GM23248 (cell line): ENCODE measurements at places on chromosomes 1 and 21. TPM values are rescaled to one million over a fixed set of nuclear protein-coding genes. Genes with fewer than 3 reads are reported as not detected.
A peak's percentile ranks its signal among the peaks of the same experiment; 100 is the strongest.

DNA sequence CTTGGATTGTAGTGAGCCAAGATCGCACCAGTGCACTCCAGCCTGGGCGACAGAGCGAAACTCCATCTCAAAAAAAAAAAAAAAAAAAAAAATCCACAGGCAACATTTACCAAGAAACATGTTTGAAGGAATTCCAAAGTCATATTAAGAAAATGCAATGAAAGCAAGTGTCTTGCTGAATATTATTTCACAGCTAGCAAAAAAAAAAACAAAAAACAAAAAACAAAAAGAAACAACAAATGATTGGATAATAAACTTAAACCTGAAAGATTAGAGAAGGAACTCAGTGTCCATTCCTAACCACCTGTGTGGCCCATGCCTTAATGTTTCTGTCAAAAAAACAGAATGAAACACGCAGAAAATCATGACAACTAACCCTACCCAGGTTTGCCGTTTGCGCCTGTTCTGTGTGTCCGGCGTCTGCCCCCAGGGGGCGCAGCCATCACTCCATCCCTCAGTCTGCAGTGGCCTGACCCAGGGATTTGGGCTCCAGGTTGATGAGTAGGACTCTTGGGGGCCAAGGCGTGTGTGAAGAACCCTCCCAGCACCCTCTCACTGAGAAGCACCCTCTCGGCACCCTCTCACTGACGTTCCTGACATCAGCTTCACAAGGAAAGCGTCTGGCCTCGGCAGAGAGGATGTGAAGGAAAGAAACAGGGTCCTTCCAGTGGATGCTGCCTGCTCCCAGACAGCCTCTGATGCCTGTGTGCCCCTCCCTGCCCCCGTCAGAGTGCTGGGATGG, 19.2 kb upstream of the PTTG1IP start:
- DNase-seq: peak; percentile 71

DNA sequence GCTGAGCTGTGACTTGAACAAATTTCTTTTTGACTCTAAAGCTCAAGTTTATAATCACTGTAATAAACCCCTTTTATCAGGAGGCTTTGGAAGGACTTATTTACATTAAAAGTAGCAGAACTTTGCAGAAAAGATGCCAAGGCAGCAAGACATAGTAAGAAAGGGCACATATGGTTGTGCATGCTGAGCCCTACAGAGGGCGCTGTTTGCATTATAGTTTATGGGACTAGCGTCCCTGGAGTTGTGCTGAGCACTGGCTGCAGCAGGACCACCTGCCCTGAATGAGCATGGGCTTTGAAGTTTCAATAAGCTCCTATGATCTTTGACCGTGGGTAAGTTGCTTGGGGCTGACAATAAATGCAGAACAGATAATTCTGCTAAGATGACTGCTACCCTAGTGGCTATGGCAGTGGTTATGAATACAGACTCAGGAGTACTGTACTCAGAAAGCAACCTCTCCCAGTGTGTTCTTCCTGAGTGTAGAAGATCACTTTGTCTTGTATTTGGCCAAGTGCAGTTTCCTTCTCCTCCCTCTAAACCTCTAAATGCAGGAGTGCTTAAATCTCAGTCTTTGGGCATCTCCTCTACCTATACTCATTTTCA, 45.4 kb upstream of the USP1 start:
- peak; percentile 35 for DNase-seq

- DNase-seq: peak; percentile 61
These were observed 4.6 kb downstream of the RCC1 start for GRCh38 chr1:28510273-28510969.

DNA sequence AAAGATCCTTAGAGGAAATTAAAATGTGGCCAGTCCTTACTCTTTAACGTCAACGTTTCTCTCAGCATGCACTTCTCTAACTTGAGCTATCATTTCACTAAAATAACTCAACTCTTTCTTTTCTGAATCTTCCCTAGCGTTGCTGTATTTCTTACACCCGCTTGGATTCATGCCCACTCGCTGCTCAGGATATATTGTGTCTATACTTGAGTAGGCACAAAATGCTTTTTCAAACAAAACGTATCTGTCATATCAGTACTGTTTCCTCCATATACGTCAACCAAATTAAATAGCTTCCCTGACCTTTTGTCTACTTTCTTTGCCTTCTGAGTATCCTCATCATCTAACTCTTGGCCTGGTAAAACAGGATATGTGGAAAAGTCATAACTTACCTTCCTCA, 549.7 kb downstream of the SMYD3 start:
- DNase-seq: no peak

- no peak for DNase-seq
These were observed 54.1 kb downstream of the ATP2B4 start for GRCh38 chr1:203680765-203681164.

The OVAAL gene
- polyA plus RNA-seq: not detected in 2 replicates
